ENCODE measurements at places on chromosomes 13 and 19.

GRCh38 chr19:1025960-1026782 is at the start of gene CNN2:
TSS of gene CNN2 (plus strand) at chr19:1026608. CDS start at chr19:1026662, 54 bp downstream.
- DNase-seq: peak; percentile 76

DNA sequence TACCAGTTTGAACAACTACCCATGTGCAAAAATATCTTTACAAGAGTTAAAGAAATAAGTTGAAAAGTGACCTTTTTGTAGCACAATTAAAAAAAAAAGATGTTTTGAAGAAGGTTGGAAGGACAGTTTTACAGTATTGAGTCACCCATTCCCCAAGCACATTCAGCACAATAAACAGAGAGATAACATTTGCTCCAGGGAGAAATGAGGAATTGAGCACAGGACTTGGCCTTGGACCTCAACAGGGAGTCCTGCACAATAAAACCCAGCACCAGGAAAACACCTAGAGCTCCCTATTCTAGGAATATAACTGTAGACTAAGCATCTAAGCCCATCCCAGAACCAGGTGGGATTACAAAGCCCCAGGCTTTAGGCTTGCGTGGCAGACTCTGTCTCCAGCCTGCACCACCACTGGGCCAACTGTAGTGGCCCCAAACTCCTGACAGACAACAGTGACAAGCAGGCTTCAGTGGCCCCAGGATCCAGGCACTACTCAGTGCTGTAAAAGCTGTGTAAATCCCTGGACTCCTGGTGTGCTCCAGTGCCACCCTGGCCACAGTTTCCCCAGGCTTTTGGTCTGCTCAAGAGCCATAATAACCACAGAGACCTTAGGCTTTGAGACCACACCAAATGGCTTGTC is 857.2 kb downstream of the SLITRK1 start:
- DNase-seq: no peak

- no peak for DNase-seq
Measured at GRCh38 chr13:105702441-105702840, 833.0 kb downstream of the EFNB2 start.

- DNase-seq: no peak
Measured at GRCh38 chr13:75437582-75438318, 44.2 kb downstream of the TBC1D4 start.

GRCh38 chr13:91142572-91142971 is 204.9 kb upstream of the MIR17HG start:
- no peak for DNase-seq

DNA sequence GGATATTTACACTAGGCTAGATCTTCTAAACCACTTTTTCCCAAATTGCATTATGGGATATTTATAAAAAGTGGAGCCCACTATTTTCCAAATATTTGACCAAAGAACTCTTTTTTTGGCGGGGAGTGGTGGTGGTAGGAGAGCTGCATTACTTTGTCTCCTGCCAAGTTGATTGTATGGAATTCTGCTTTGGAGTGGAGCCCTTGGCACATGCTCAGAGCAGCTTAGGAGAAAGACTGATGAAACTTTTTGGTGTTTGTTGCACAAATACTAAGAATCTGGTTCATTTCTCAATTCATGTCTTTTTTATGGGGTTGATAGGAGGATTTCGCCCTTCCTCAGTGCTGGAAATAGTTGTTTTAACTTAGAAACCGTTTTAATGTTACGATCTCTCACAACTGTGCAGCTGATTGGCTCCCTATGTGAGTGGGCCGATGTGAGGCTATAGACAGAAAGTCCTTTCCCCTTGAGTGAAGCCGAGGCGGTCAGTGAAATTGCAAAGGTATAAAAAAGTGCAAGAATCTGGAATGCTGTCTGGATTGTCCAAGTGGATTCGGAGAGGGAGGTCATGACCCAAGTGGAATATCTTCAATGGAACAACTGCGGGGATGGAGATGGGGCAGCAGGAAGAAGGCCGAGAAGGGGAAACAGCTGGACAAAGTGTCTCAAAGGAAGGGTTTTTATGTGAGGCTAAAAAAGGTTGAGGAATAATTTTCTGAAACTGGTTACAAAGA is 415.9 kb downstream of the FGF9 start:
- no peak for DNase-seq

DNA sequence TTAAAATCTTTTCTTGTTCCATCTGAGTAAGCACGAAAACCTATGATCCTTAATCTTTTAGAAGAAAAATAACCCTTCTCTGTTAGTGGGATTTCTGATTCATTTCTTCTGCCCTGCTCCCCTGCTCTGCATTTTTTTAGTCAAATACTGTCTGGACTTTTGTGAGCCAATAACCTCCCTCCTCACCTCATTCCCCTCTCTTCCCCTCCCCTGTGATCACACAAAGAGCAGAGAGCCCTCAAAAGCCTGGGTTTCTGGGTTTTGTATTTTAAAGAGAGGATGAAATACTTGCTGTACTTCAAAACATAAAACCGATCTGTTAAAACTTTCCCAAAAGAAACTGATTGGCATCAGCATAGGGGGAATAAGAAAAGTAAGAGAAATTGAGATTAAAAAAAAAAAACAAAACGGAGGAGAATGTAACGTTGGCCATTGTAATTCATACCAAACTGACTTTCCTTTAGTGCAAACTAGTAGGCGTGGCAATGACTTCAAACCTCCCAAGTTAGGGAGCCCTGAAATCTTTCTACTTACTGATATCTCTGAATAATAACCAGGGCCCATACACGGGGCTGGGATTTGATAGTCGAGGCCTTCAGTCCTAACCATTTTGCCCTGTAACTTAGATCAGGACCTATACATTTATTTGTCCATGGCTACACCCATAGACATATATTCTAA is 232.9 kb downstream of the TM9SF2 start:
- no peak for DNase-seq

DNA sequence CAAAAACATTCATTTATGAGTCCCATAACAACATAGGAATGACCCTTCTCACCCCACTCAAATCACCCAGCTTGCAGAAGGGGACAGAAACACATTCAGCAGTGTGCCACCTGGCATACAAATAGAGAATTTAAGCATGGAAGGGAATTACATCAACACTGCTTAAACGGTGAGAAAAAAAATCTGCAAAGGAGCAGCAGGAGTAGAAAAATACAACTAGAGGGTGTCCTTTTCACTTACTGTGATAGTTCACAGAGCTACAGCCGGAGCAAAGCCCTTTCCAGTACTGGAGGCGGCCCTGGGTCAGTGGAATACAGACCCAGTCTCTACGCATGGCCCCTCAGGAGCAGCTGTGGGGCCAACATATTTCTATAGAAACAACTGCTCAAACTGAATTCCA is 764.3 kb upstream of the ARGLU1 start:
- DNase-seq: no peak

GRCh38 chr13:23822252-23822824 is 66.9 kb downstream of the MIPEP start:
- DNase-seq: no peak

DNA sequence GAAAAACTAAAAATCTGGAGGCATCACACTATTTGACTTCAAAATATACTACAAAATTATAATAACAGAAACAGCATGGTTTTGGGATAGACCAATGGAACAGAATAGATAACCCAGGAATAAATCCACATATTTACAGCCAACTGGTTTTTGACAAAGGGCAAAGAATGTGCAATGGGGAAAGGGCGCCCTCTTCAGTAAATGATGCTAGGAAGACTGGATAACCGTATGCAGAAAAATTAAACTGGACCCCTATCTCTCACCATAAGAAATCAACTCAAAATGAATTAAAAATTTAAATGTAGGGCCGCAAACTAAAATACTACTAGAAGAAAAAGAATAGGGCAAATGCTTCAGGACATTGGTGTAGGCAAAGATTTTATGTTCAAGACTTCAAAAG is 440.5 kb upstream of the SGCG start:
- DNase-seq: no peak

DNA sequence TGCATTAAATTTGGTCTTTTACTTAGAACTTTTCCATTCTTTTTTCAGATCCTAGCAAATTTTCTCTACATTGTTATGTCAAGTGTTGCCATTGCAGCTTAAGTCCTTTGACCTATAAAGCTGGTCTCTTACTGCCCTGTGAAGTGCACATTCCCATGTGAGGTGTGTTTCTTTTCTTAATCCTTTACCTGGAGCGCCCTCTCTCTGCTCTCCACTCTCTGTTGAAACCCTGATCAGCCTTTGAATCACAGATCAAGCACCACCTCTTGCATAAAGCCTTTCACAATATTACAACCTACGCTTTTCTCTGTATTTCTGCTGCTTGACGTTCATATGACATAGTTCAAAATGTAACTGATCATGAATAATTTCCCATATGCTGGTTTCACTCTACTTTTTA is 84.8 kb downstream of the PCDH17 start:
- DNase-seq: no peak

DNA sequence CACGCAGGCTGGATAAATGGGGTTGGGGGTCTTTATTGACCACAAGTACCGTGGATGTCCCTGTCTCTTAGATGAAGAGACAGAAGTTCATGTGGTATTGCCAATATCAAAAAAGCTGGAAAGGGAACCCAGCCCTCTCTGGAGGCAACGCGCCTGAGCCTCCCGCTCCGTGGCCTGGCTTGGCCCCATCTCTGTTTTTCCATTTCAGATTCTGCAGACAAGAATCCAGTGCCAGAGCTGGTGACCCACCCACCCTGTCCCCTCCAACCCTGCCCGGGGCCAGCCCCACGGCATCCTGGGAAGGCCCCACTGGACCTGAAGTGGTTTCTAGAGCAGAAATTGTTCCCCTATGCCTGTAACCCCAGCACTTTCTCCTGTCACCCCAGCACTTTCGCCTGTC is 57.7 kb downstream of the PTPRS start:
- DNase-seq: no peak

GRCh38 chr13:26476111-26476781 is 81.2 kb upstream of the WASF3 start:
- no peak for DNase-seq

- DNase-seq: no peak
Measured at GRCh38 chr19:45514376-45515051, 7.2 kb downstream of the VASP start.

- peak; percentile 94 for DNase-seq
Measured at GRCh38 chr19:17125728-17126677, 50.4 kb downstream of the MYO9B start.

- DNase-seq: no peak
Measured at GRCh38 chr13:70473907-70474306, 365.7 kb upstream of the KLHL1 start.

DNA sequence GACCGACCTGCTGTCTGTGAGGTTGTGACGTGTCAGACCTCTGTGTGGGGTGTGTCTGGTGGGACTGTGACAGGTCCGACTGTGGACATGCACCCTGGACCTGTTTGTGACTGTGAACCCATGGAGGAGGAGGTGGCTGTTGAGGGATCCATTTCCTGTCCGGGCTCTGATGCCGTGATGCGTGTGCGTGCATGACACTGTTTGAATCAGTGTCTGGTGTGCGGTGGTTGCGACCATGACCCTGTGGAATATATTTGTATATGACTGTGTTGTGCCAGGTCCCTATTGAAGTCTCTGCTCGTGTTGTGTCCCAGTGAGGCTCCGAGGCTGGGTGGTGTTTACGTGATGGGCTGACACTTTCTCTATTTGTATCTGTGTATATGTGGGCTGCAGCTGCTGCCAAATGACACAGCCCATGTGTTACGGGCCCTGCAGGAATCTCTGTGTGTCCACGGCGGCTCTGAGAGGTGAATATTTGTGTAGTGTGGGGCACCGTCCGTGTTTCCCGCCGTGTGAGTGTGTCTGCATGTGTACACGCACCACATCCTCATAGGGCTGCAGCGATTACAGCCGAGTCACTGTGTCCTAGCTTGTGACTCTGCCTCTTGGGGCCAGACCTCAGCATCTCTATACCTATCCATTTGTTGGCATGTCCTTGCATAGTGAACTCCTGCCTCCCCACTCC is 18.3 kb downstream of the CCDC97 start:
- DNase-seq: peak; percentile 51

- DNase-seq: no peak
Measured at GRCh38 chr13:82344867-82345266, 1537.4 kb downstream of the SLITRK1 start.

GRCh38 chr13:113342820-113343691 is 20.9 kb downstream of the GRTP1 start:
- no peak for DNase-seq

- no peak for DNase-seq
Measured at GRCh38 chr19:49651029-49651819, 9.2 kb downstream of the SCAF1 start.

- peak; percentile 53 for DNase-seq
Measured at GRCh38 chr19:17977021-17977420, 10.1 kb downstream of the KCNN1 start.

DNA sequence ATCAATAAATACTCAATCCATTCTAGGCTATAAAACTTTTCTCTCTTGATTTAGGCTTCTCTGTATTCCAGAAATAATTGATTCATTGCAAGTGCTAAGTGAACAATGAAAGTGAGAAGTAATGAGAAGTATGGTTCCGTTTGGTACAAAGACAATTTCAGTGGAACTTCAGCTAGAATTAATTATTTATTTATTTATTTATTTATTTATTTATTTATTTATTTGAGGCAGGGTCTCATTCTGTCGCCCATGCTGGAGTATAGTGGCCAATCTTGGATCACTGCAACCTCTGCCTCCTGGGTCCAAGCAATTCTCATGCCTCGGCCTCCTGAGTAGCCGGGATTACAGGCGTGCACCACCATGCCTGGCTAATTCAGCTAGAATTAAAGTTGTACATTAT is 262.1 kb downstream of the B3GLCT start:
- no peak for DNase-seq

DNA sequence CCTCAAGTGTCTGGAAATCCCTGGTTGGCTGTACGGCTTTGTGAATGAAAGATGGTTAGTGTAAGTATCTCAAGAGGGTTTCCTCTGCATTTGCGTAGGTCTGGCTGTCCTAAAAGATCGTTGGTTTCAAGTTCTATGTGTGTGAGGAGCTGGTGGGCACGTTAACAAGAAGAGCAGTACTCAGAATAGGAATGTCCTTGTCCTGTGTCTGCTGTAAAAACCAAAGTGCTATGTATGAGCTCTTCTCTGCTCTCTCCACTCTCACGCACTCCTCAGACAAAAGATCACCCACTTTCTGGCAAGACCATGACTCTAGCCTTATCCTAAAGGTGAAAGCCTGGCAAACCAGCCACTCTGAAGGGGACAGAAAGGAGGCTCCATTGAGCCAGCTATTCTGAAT is 39.1 kb downstream of the USP12 start:
- DNase-seq: no peak

DNA sequence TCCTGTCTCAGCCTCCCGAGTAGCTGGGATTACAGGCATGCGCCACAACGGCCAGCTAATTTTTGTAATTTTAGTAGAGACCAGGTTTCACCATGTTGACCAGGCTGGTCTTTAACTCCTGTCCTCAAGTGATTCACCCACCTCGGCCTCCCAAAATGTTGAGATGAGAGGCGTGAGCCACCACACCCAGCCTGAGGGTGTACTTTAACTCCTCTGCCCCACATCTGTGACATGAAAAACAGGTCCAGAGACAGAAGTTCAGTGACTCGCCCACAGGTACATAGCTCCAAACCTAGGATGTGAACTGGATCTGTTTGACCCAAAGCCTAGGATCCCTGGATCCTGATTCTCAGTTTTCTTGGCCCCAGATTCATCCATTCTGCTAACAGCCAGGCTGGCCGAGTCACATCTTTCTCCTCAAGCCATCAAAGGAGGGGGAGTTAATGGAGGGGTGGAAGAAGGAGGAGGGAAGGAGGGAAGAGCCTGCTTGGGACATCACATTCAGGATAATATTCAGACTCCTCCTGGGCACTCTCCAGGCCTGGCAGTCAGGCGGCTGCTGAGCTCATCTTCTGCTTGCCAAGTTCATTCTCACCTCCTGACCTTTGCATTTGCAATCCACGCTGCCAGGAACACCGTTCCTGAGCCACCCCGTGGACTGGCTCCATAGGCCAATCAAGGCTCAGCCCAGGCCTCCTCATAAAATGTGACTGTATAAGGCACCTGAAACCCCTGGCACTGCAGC is 3.1 kb downstream of the SPC24 start:
- no peak for DNase-seq

- no peak for DNase-seq
Measured at GRCh38 chr13:65287405-65287804, 1942.7 kb downstream of the PCDH9 start.

Data from inflammatory macrophage treated with lipopolysaccharide for 4 hours (primary cell).